ENCODE measurements at places on chromosomes 12 and 14.

GRCh38 chr12:72465155-72465554 lies 193.0 kb downstream of the TRHDE start:
- no peak for DNase-seq

DNA sequence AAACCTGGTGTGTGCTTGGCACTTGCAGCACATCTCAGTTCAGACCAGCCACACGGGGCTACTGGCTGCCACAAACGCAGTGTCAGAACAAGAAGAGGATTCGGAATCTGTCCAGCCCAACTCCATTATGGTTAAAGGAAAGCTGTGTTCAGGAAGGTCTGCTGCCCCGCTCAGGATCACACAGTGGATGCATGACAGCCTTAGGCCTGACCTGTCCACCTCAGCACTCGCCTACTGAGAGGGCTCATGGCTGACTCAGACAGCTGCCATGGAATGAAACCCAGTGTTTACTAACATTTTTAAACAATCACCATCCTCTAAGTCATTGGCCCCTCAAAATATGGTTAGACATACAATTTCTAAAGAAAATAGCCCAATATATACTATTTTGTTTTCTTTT lies 5.6 kb upstream of the NIN start:
- DNase-seq, result no peak

GRCh38 chr14:69244946-69245345 lies 15.0 kb upstream of the GALNT16 start:
- no peak for DNase-seq

GRCh38 chr14:31208546-31209424 lies 1.2 kb upstream of the HECTD1 start:
- peak; percentile 1 for DNase-seq

GRCh38 chr14:20757965-20758364 lies 10.2 kb upstream of the EDDM3B start:
- DNase-seq, result no peak

DNA sequence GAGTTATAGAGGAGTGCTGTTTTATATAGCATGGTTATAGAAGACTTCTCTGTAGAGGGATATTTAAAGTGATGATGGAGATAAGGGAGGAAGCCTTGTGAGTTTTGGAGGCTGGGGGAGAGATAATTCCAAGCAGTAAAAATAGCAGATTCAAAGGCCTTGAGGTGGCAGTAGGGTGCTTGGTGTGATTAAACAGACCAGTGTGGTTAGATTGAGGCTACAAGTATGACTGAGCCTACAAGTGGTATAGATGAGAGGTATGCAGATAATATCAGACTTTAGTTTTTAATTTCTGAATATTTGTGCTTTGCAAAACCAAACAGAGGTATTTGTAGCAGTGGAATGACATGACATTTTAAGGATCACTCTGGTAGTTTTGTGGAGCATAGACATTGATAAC lies 20.3 kb downstream of the FANCM start:
- DNase-seq, result no peak

All from stimulated activated CD4-positive, alpha-beta T cell treated with anti-CD3 and anti-CD28 coated beads, Interleukin-1b, Interleukin-23, amount 100 ng/mL, for 1 hour (primary cell).